GM23338 (cell line): ENCODE measurements at places on chromosomes 7 and 10.

DNA sequence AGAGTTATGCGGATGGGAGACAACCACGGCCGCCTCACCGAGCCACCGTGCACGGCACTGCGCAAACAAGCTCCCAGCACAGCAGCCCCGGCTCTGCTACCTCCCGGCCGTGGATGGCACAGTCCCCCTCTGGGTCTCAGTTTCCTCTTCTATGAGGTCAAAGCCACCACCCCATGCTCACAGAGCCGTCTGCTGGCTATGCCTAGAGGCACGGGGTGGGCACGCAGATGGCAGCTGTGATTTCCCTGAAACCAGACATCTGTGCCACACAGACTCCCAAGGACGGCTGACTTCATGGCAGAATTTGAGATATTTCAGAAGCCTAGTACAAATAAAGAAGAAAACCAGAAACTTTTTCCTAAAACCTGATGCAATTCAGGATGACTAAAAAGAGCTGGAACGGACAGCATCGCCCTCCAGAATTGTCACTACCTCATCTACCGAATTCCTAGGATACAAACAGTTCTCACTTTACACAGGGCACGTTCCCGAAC is 73.2 kb downstream of the AMZ1 start:
- DNase-seq: no peak

GRCh38 chr10:95569368-95569767 is 8.2 kb upstream of the SORBS1 start:
- no peak for DNase-seq

DNA sequence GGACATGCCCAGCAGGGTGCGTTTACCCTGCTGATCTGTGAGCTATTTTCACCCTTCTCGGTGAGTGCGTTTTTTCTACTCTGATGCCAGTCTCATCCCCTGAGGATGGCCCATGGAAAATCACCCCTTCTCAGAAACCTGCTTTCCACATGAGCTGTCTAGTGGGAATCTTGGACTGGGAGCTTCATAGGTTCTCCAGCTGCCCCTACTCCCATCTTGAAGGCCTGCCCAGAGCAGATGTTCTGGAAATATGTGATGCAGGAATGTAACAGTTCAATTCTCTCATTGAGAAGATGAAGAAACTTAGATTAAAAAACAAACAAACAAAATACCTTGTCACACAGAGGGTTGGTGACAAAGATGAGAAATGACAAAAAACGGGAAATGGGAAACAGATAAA is 146.9 kb upstream of the RAB11FIP2 start:
- DNase-seq: no peak

GRCh38 chr10:19966751-19967150 is 150.5 kb downstream of the PLXDC2 start:
- DNase-seq: peak; percentile 64

DNA sequence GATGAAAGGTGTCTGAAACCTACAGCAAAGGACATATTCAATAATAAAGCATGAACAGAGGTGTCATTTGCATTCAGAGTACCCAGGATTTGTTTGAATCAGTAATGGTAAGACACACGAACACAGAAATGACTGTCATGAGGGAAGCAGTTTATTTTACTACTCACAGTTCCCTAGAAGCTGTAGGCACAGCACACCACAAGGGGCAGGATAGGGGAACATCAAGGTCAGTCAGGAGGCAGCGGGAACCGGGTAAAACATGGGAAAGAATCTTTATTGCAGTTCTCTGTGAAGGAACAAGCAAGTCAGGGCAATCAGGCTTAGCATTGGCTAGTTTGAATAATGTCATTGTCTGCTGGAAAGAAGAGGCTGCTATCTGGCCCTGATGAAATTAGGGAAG is 70.2 kb upstream of the PDSS1 start:
- peak; percentile 76 for DNase-seq

DNA sequence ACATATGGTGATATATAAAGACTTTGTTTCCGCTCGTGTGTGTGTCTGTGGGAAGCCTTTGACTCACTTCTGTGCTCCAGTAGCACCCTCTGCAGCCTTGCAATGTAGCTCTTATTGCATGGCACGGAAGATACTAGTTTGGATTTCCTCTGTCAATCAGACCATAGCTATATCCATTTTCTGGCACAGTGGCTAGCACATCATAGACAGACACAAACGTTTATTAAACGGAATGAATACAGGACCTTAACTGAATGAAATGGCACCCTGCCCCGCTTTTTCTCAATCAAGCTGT is 124.0 kb upstream of the PTPN20 start:
- no peak for DNase-seq

GRCh38 chr7:3641582-3641981 is 340.5 kb downstream of the SDK1 start:
- no peak for DNase-seq

- DNase-seq: no peak
Measured at GRCh38 chr7:83689855-83690254, 40.9 kb upstream of the SEMA3E start.

GRCh38 chr7:4612237-4612636 is 69.9 kb upstream of the FOXK1 start:
- no peak for DNase-seq

DNA sequence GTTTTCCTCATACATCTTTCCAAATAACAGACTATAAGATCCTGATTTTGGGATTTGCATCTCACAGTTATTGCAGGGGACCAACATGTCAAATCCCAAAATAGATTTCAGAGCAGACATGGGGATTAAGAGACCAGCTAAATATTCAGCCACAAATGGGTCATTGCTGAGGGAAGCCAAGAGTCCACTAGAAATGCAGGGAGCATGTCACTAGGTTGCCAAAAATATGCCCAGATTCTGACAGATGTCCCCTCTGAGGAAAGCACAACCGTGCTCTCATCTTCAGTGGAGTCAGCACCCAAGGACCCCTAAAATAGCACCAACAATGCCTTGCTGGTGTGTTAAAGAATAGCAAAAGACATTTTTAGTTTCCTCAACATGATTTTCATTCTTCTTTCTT is 56.2 kb upstream of the AGK start:
- no peak for DNase-seq
